NCI-H524 (cell line): ENCODE measurements at places on chromosomes 5 and 9.

DNA sequence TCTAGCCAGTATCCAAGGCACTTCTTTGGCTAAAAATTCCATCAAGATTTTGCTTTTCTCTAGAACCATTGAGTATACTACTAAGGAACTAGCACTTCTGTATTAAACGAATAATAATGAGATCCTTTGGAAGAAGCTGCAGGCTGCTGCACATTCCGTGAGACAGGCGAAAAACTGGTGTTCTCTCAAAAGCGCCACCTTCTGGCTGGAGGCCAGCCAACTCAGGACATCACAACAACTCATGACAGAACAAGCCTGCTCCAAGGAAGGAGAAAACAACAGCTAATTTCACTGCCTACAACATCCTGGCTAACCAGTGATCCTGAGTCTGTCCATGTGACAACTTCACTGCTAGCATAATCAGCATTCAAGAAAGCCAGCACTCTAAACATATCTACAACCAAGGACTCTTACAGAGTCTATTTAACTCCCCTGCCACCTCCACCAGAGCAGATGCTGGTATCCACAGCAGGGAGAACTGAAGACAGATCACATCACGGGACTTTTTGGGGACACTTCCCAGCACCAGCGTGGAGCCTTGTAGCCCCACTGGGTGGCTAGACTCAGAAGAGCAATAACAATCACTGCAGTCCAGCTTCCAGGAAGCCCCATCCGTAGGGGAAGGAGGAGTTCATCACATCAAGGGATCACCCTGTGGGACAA is 150.5 kb downstream of the YTHDC2 start:
- DNase-seq = peak; percentile 21

DNA sequence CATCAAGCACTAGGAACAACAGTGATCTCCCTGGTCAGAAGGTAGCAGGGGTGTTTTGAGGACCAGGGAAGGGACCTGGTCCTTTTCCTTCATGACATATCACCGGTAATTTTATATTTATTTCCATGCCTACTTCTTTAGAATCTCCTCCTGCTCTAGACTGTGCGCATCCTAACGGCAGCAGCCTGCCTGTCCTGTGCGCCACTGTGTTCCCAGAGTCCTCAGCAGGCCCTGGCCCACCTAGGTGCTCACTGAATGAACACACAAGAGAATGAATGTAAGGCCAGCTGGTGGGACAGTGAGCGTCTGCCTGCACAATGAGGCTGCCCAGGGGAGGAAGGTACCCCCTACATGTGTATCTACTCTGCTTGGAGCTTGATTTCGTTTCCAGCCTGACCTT is 51.5 kb downstream of the C5orf15 start:
- DNase-seq = no peak

GRCh38 chr5:150779397-150780186 is 1.0 kb downstream of the SMIM3 start:
- DNase-seq = no peak

- no peak for DNase-seq
Observed at GRCh38 chr9:34093578-34093977, 32.9 kb downstream of the DCAF12 start.

GRCh38 chr9:11352612-11353011 is 739.8 kb upstream of the PTPRD start:
- DNase-seq = no peak

DNA sequence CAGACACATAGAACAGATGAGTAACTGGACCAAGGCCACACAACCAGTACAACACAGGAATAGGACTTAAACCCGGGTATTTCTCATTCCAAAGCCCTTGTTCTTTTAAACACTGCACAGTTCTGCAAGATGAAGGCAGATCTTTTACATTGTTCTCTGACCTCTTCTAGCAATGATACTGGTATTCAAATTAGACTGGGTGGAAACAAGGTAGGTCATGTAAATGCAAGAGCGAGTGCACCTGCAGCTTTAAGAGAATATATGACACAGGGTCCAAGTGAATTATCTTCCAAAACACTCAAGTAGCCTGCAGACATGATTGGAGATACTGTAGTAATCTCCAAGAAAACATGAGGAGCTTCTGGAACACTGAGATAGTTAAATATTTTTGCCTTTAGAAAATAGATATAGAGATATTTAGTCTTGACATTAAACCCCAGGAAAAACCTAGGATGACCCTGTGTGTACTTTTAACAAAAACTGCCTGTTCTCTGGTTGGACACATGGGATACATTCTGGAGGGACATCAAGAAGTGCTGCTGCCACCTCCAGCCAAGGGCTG is 130.6 kb upstream of the EPB41L4A start:
- no peak for DNase-seq
